GM12892 (cell line): ENCODE measurements at places on chromosomes 3 and 15.

DNA sequence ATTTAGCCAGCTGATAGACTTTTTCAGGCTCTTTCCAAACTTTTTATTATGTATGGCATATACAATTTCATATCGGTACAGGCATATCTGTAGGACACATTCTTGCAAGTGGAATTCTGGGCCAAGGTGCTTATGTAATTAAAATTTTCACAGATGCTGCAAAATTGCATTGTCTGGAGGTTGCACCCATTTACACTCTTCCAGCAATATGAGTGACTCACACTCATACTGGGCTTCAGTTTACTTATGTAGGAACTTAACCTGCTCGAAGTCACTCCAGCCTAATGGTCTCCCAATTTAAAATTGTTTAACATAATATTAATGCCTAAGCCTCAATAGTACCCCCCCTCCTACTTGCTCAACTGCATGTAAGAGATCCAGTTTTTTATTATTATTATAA is 11.2 kb upstream of the SEC62 start:
- DNase-seq: no peak

- no peak for DNase-seq
Measured at GRCh38 chr3:131020122-131020693, 6.4 kb downstream of the ASTE1 start.

- DNase-seq: no peak
Measured at GRCh38 chr3:41632700-41633099, 329.2 kb downstream of the ULK4 start.

DNA sequence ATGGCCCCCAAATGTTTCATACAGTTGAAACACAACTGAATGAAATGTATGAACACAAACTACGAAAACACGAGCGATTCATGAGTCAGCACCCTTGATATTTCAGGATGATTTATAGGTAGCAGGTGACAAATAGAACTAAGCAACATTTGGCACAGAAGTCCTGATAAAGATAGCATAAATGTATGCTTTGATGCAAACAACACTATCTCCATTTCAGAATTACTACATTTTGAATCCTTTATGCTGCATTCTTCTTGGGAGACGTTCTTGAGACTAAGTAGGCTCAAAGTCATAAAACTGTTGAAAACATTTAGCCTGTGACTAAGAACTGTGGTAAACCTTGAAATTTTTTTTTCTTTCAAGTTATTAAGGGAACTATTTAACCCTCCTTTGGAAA is 200.3 kb upstream of the ICE2 start:
- no peak for DNase-seq

GRCh38 chr3:185149591-185149990 is 3.3 kb downstream of the C3orf70 start:
- DNase-seq: no peak

DNA sequence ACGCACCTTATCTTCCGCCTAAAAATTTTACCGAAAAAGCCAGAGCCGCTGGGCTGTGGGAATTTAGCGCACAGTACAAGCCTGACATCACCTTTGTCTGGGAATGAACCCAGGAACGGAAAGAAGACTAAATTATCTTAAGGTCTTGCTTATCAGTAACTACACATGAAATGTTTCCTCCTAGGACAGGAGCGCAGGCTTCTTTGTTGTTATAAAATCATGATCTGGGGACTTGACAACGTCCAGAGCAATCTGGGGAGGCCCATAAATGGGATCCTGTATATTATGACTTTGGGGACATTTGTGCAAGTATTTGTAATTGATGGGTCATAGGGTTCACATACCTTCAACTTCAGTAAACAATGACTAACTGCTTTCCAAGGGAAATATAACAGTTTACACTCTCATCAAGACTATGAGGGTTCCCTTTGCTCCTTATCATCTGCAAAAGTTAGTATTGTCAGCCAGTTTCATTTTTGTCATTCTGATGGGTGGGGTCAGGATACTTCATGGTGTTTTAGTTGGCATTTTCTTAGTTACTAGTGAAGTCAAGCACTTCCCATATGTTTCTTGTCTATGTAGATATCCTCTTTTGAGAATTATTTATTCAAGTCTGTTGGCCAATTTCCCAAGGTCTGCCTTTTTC is 213.9 kb upstream of the PFN2 start:
- DNase-seq: no peak

DNA sequence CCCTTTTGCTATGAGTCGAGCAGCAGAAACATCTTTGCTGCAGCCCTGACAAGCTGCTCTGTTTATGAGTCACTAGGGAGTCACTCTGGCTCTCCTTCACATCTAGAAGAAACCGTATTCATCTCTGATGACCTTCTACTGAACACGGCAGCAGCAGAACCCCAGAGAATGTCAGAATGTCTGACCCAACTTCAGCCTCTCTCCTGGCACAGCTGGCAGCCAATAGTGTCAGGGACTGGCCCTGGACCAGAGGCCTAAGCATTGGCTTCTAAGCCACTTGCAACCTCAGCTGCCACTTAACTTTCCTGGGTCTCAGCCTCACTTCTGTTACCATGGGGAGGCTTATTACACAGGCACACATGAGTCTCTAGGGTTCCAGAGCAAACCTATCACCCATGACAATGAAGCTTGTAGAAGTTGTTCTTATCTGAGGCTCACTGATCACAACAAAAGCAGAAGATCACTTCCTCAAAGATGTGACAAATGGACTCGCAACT is 184.1 kb upstream of the TLE3 start:
- DNase-seq: no peak

- DNase-seq: no peak
Measured at GRCh38 chr15:78624651-78625590, 4.1 kb upstream of the CHRNA3 start.

GRCh38 chr3:40913192-40913591 is 286.1 kb upstream of the CTNNB1 start:
- DNase-seq: no peak

DNA sequence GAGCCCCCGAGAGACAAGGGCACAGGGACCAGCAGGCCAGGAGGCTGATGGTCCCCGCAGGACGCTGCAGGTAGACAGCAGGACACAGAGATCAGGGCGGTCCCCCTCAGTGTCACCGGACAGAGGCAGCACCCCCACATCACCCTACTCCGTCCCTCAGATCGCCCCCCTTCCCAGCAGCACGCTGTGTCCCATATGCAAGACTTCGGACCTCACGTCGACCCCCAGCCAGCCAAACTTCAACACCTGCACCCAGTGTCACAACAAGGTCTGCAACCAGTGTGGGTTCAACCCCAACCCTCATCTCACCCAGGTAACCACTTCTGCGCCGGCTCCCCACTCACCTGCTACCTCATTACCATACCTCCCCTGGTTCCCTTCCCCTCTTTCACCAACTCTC is 49.1 kb upstream of the APEH start:
- DNase-seq: no peak
